ENCODE measurements at places on chromosomes 1 and 21.

- DNase-seq: no peak
These were observed 9.6 kb upstream of the DNAJC11 start for GRCh38 chr1:6711174-6711573.

DNA sequence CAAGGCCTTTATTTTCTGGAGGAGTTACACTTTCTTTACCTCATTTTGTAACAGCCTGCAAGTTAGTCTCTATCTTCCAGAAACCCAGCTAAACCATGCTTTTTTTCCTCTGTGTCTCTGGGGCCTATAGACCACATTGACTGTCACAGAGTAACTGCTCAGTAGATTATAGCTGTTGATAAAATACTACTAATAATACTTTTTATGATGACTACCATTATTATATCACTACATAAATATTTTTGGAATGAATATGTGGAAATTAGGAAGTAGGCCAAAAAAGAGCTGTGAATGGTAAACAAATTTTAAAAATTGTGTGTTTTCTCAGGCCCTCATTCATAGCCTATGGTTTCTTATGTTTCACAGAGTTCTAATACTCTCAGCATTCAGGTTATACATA is 233.1 kb upstream of the USP24 start:
- DNase-seq: no peak

GRCh38 chr1:113804421-113805255 is 7.6 kb downstream of the RSBN1 start:
- DNase-seq: no peak

DNA sequence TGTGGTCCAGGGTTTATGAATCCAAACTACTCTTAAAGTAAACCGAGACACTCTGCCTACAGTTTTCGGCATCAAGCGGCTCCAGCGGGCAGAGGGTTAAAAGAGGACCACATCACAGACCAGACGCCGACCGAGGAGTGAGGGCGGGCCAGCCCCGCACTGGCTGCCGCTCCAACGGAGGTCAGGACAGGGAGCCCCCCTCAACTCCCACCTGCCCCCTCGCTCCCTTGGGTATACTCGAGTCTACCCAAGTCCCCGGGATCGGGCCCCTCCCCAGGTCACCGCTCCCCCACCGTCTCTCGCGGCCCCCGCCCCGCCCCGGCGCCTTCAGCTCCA is 312 bp downstream of the ARNT start:
- DNase-seq: no peak

- DNase-seq: no peak
These were observed 7.7 kb downstream of the SHISAL2A start for GRCh38 chr1:52640697-52641096.

All from activated naive CD8-positive, alpha-beta T cell treated with anti-CD3 and anti-CD28 coated beads for 36 hours (primary cell).